ENCODE measurements at places on chromosomes 16 and 17.

DNA sequence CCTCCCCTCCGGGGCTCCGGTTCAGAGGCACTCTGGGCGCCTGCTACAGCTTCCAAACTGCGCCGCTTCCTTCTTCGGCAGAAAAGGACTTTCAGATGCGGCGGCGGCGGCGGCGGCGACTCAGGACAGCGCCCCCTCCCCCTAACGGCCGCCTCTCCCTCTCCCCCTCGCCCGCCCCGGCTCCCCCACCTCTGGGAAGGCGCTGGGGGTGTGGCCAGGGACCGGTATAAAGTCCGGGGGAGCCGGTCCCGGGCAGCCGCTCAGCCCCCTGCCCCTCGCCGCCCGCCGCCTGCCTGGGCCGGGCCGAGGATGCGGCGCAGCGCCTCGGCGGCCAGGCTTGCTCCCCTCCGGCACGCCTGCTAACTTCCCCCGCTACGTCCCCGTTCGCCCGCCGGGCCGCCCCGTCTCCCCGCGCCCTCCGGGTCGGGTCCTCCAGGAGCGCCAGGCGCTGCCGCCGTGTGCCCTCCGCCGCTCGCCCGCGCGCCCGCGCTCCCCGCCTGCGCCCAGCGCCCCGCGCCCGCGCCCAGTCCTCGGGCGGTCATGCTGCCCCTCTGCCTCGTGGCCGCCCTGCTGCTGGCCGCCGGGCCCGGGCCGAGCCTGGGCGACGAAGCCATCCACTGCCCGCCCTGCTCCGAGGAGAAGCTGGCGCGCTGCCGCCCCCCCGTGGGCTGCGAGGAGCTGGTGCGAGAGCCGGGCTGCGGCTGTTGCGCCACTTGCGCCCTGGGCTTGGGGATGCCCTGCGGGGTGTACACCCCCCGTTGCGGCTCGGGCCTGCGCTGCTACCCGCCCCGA lies at the start of gene IGFBP4:
TSS of gene IGFBP4 (plus strand) at position 255 of the 792 bp plus-strand sequence. CDS start at position 541, 286 bp downstream.
- DNase-seq, result peak; percentile 82

DNA sequence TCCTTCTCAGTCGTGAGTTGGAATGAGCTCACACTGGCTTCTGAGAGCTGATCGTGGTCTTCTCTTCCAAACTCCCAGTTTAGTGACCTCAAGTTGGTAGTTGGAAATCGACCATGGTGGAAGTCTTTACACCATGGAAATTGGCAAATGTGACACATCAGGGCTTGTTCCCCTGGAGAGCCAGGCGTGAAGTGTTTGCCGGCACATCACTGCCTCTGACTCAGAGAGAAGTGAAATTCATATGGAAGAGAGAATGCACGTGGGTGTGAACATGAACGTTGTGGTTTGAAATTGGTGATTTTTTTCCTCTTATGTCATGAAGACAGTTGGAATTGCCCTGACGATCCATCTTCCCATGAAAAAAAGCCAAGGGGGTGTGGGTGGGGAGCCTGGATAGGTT lies 47.4 kb downstream of the AXIN2 start:
- DNase-seq, result peak; percentile 93

- no peak for DNase-seq
Measured at GRCh38 chr16:79062821-79063220, 537.7 kb downstream of the MAF start.

GRCh38 chr17:33356266-33356665 lies 63.2 kb upstream of the ASIC2 start:
- no peak for DNase-seq

- no peak for DNase-seq
Measured at GRCh38 chr17:83064021-83064731, 15.2 kb upstream of the METRNL start.

- peak; percentile 56 for DNase-seq
Measured at GRCh38 chr16:85750827-85751697, at the start of gene C16orf74. Gene C16orf74, minus strand, starts transcription at chr16:85751096. Its CDS starts 15,879 bp downstream, at chr16:85735217.

DNA sequence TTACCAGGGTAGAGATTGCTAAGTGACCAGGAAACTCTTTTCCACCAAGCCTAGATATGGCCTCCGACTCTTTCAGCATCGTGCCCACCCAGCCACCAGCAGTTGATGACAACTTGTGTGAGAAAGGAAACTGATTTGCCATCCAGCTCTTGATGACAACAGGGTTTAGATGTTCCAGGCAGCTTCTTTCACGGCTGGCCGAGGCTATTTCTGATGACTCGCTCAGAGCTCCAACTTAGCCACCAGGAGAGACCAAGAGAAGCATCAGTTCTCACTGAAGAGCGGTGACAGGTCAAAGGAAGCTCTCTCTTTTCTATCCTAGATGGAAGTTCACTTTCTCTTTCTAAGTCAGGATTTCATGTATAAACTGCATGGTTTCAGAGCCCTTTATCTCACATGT lies 61.2 kb downstream of the MPHOSPH6 start:
- DNase-seq, result peak; percentile 9

DNA sequence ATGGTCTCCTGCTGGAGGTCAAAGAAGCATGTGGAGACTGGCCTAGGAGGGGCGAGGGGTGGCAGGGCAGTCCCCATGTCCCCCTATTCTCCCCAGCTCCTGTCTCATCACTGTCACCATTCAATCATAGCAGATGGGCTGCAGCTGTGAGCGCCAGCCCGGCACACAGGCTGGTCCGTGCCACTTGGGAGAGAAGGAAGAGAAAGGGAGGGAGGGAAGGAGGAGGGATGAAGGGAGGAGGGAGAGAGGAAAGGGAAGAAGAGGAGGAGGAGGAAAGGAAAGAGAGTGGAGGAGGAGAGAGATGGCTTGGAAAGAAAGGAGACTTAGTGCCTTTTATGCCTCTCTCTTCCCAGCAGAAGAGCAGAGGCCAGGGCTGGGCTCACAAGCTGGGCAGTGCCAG lies 12.4 kb downstream of the NEUROD2 start:
- no peak for DNase-seq

GRCh38 chr17:81101614-81102306 lies 63.5 kb upstream of the PVALEF start:
- DNase-seq, result peak; percentile 66

- no peak for DNase-seq
Measured at GRCh38 chr17:80146121-80147034, 550 bp downstream of the EIF4A3 start.

- no peak for DNase-seq
Measured at GRCh38 chr17:67244431-67245072, 444 bp downstream of the HELZ start.

DNA sequence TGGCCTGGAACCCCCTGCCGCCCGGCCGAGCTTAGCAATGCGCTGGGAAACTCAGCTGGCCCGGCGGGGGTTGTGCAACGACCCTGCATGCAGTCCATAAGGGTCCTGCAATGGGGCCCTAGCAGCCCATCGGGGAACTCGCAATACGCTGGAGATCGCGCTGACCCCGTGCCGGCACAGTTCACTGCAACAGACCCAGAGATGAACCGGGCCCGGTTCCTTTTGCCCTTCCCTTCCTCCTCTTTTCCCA lies 375 bp downstream of the SLC25A11 start:
- no peak for DNase-seq

GRCh38 chr17:75512926-75513640 lies 2.3 kb downstream of the CASKIN2 start:
- no peak for DNase-seq

DNA sequence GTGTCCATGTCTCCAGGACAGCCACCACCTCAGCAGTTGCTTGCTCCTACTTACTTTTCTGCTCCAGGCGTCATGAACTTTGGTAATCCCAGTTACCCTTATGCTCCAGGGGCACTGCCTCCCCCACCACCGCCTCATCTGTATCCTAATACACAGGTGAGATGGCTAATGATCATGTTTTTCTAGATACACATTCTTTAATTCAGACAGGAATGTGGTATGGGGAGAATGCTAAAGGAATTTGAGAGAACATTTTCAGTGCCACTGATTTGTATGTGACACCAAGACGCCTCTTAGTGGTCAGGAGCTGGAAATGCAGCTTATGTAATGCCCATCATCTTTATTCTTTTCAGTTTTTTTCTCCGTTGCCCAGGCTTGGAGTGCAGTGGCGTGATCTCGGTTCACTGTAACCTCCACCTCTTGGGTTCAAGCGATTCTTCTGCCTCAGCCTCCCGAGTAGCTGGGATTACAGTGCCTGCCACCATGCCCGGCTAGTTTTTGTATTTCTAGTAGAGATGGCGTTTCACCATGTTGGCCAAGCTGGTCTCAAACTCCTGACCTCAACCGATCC lies 8.9 kb upstream of the RAPGEFL1 start:
- DNase-seq, result peak; percentile 73

- DNase-seq, result peak; percentile 96
Measured at GRCh38 chr16:89921702-89922476, 1.3 kb upstream of the TUBB3 start.
